Activated CD4-positive, alpha-beta T cell treated with anti-CD3 and anti-CD28 coated beads, Interleukin-2, amount 10 ng/mL, durations not matched to agents 24 days and 14 days (primary cell): ENCODE measurements at places on chromosomes 6 and 20. TPM values are rescaled to one million over a fixed set of nuclear protein-coding genes. Genes with fewer than 3 reads are reported as not detected.
A peak's percentile ranks its signal among the peaks of the same experiment; 100 is the strongest.

DNA sequence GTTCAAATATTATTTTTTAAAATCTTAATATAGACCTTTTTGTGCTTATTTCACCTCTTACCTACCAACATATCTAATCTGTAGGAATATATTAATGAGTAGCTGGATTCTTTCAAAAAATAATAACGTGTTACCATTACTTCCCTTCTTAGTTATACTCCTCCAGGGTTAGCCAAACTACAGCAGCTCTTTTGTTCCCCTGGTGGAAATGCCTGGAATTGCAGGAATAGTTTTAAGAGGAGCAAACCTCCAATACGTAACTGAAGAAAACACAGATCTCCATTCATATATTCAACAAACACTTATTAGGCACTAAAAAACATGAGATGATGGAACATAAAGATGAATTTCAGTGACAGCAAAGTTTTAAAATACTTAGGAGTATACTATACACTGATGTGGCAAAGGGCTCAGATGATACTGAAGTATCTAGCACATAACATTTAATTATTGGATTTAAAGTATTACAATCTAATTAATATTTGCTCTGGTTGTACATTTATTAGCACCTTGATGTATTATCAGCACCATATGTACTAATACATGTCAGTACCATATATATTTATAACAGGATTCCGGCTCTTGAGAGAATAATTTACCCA lies 78.3 kb downstream of the TBX18 start:
- no peak for DNase-seq

GRCh38 chr6:160837146-160837545 lies 135.1 kb downstream of the PLG start:
- no peak for DNase-seq

FAM83C gene
- total RNA-seq, result not detected in 2 replicates

PNLDC1 gene
- 0.40 and 0.97 TPM in 2 replicates for total RNA-seq

NDRG3 gene
- total RNA-seq, result 24.7 and 25.3 TPM in 2 replicates

DNA sequence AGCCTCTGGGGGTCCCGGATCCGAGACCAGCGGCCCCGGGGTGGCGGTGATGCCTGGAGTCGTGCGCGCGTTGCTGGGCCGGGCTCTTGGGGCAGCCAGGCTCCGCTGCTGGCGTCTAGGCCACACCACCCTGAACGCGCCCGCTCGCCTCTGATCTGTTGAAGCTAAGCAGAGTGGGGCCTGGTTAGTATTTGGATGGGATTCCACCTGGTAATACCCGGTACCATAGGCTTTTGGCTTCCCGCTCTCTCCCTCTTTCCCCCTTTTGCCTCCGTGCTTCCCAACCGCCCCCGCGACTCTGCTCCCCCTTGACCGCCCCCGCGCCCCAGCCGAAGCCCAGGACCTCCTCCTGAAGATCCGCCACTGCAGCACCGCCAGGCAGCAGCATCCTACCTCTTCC lies 1383.5 kb upstream of the DEFB115 start:
- peak; percentile 69 for DNase-seq

EYA4 gene
- total RNA-seq, result not detected in 2 replicates

HCRTR2 gene
- not detected in 2 replicates for total RNA-seq
